NCI-H187 (cell line): ENCODE measurements at places on chromosomes 3 and 15.

- DNase-seq, result no peak
Measured at GRCh38 chr3:119417771-119418512, 45.5 kb downstream of the TMEM39A start.

DNA sequence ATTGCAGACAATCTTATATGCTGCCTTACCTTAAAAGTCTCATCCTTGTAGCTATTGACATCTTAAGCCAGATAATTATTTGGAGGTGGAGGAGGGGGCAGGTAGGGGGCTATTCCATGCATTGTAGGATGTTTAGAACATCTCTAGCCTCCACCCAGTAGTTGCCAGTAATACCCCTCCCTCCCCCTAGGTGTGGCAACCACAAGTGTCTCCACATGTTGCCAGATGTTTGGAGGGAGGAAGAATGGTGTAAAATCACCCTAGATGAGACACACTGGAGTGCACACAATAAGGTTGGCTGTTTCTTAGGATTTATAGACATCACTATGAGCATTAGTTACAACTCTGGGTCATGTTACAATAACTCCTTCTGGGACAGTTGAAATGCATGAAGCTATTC lies 27.4 kb downstream of the GORASP1 start:
- DNase-seq, result no peak

DNA sequence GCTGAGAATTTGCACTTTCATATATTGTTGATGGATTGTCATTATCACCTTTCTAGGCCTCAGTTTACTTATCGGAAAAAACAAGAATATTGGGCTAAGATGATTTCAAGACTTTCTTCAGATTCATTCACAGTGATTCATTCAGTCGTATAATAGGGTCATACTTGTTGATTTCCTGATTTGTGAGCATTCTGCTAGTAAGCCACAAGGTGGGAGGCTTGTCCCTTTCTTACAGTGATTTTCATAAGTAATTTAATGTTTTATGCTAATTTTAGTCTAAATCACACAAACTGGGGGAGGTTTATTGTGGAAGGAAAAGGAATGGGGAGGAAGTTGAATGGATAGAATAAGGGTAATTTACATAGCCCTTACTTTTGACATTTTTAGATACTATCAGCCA lies 126.8 kb upstream of the GOLGA6L4 start:
- no peak for DNase-seq

GRCh38 chr3:15042936-15043335 lies 22.2 kb downstream of the MRPS25 start:
- DNase-seq, result no peak

DNA sequence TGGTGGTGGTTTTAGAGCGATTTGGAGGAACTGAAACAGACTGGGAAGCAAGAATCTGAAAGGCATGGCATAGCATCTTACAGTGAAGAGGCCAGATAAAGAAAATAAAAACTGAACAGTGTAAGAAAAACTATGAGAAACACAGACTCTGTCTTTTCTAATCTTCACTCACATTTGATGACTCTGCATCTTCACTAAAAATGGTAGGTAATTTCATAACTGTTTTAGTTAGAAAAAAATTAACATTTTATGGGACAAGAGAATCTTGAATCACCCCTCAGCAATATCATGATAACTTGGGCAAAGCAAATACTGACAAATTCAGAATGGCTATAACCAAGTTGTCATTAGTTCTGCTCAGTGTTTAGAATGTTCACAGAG lies 812.6 kb downstream of the MCTP2 start:
- DNase-seq, result no peak

DNA sequence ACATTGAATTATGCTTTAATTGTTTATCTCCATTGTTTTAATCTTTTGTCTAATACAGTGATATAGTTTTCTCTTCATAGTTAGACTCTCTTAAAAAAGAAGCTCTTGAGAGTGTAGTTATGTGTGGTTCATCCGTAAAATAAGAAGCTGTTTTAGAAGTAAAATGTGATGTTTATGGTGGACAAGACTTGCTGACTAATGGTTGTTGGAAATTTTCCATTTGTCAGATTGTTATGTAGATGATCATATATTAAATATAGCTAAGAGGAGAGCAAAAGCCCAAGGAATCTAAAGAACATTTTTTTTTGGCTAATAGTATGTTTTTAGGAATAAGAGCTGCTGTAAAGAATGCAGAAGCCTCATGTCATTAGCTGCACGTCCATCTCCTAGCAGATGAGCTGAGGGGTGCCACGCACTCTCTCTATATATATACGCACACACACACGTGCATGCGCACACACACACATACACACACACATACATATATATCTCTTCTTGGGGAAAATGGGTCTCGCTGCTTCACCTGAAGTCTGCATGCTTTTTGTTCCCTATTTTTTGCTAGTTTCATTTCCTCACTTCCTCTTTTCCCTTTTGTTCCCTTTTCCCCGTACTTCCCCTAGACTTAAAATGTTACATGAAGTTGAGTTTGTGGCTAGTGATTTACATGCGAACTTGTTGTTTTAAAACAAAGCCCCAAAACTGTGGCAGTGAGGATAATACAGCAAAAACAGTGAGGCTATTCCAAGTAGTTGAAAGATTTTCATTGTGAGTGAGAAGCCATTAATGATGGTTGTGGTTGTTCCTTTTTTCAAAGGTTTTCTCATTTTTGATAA lies 107.8 kb downstream of the MBNL1 start:
- no peak for DNase-seq

DNA sequence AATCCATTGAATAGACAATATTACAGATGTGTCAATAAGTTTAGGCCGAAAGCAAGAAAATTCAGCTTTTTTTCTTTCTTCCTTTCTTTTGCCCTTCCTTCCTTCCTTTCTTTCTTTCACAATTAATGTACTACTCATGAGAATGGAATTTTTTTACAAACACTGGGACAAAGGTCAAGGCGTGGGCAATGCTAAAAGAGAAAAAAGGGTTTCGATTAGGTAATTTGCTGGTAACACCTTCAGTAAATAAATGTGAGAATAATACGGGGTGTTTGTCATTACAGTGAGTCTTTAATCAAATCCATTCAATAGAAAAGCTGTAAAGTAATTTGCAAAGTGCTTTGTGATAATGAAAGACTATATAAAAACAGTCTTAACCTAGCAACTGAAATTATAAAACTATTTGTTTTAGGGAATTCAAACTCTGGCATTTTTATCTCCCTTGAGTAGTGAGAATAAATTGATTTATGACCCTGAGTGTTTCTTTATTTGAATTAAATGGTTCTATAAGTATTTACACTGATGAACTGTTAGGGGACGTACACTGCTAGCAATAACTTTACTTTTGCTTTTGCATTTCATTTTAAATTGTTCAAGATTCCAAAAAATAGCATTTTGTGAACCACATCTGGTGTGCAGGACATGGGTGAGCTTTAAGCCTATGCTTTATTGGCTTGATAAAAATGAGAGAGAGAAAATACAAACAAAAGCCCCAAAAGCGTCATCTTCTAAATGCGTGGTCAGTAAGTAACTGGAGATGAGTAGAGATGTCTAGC lies 104.2 kb upstream of the THRB start:
- no peak for DNase-seq

DNA sequence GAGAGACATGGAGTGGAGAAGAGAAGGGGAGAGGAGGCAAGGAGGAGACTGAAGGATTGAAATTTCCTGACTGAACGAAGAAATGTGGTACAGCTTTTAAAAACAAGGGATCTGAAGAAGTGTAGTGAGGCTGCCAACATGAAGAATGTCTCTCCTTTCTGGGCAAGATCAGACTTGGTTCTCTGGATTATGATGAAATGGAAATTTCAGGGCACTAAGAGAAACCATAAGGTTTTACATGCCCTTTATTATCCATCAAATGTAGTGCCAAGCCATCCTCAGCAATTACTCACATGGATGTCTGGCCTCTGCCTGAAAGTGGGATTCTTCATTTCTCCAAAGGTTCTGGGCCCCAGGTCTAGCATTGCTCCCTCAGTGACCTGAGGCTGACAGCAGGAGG lies 77.6 kb upstream of the CCDC80 start:
- DNase-seq, result no peak

GRCh38 chr3:188559856-188560255 lies 405.9 kb downstream of the LPP start:
- DNase-seq, result no peak

DNA sequence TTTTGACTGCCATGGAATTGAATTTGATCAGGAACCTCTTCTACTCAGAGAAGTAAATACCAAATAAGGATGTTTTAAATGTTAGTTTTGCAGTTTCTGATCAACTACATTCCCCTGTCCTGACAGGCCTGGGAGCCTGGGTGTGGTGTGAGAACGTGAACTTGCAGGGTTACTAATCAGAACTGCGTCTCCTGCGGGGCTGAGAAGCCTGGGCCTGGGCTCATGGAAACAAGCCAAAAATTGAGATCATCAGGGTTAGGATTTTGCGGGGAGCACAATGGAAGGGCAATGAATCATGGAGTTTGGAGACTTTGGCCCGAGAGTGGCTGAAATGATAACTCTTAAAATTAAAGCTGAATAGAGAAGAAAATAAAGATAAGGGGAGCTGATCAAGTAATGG lies 47.8 kb upstream of the C3orf70 start:
- DNase-seq, result no peak

- DNase-seq, result no peak
Measured at GRCh38 chr3:191051037-191051436, 148.0 kb upstream of the OSTN start.

GRCh38 chr3:29594261-29594660 lies 313.4 kb downstream of the RBMS3 start:
- DNase-seq, result no peak

DNA sequence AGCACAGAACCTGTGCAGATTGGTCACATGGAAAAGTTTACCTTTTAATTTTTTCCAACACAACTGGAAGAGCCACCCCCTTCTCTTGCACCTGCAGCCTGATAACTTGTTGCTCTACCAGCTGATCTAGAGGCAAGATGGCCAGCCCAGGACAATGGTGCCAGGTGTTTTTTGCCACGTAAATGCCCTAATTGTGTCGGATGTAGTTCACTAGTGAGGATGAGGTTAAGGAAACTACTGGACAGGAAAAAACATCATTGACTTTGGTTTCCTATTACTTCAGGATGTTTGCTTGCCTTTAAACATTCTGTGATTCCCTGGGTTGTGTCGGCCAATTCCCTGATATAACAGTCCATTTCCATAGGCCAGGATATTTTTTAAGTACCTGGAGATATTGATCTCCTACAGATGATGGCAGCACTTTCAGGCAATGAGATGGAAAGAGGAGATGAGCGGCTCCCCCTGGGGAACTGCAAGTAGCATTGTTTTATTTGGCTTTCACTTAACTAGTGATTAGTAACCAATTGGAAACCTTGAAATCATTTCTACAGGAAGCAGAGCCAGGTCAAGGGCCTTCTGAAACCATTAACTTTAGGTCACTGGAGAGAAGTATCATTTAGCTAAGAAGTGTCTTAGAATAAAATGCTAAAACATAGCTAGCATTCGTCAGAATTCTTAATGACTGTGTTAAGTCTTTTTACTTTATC lies 72.5 kb downstream of the OSBPL10 start:
- peak; percentile 26 for DNase-seq

DNA sequence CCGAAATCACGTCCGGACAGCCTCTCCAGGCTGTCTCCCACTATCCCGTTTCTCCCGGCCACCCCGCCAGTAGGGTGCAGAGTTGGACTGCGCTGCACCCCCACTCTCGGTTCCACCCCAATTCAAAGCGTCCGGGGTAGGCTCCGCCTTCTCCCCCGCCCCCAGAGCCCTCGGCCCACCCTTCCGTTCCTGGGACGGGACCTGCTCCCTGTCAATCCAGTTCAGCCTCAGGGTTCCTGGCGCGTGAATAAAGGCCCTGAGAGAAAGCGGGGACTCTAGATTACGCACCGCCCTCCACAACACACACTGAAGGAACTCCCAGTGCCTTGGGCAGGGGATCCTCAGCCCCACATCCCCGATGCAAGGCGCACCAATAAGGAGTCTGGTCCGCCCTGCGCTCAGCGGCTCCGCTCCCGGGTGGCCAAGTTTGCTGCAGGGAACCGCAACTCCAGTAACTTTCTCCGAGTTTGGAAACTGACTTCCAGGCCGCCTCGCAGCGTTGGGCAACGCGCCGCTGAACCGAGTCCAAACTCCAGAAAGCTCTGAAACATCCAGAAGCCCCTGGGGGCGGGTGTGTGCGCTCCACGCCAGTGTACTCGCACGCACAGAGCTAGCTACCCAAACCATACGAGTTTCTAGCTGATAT lies 1.9 kb downstream of the ADAMTS9 start:
- DNase-seq, result no peak

DNA sequence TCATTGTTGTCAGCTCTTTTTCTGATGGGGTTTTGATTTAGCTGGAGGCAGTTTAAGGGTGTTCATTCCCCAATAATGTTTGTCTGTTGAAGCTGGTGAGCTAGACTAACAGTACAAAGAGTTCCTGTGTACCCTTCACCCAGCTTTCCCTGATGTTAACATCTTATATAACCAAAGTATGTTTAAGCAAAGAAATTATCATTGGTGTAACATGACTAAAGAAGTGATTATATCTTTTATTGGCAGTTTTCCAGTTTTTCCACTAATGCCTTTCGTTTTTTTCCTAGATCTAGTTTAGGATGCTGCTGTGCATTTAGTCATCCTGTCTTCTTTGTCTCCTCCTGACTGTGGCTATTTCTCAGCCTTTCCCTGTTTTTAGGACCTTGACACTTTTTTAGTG lies 165.6 kb downstream of the LPP start:
- DNase-seq, result no peak

GRCh38 chr3:51975852-51976549 lies 1.1 kb downstream of the ABHD14A start:
- DNase-seq, result no peak

DNA sequence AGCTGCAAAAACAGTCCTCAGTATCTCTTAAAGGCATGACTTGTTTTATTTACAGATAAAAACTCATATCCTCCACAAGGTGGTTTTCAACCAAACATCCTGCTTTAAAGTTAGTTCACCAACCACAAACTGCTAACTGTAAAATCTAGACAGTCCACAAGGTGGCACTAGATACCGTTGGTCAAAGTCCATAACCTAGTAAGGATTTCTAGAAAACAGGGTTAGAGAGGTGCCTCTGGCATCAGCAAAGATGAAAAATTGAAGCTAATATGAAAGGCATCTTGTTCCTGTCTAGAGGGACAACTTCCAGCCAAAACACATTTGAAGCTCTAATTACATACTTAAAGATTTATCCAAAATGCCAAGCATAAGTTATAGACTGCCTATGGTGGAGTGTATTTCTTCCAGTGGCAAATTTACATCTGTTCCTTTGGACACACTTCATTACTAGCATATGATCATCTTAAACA lies 56.0 kb downstream of the ZMAT3 start:
- peak; percentile 19 for DNase-seq

GRCh38 chr3:20236603-20237002 lies 50.6 kb upstream of the SGO1 start:
- no peak for DNase-seq

- DNase-seq, result no peak
Measured at GRCh38 chr3:132180337-132180791, 136.8 kb upstream of the ACP3 start.

DNA sequence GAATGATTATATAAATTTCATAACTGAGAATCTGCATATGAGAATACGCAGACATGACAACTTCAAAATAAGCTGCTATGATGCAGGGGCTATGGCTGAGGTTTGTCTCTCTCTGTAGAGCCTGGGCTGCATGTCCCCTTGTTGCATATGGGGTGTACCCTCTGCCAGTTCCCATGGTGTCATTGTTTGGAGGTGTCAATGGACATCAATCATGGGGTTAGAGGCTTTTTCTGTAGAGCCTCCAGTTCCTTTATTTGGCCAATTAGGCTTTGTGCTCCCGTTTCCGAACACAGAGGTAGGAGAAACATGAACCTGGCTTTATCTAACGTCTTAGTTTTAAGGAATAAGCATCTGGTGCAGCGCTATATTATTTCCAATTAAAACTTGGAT lies 77.3 kb upstream of the RARB start:
- DNase-seq, result no peak
